ENCODE measurements at places on chromosomes 16 and 17. TPM values are rescaled to one million over a fixed set of nuclear protein-coding genes. Genes with fewer than 3 reads are reported as not detected.

The NOG gene
- 1.1 TPM for total RNA-seq

The FNDC8 gene
- not detected for total RNA-seq

The CDRT15 gene
- total RNA-seq = not detected

The UNC13D gene
- total RNA-seq = 13.1 TPM

The SPATA22 gene
- not detected for total RNA-seq

The ACSM5 gene
- 0.17 TPM for total RNA-seq

The GIT1 gene
- 66.9 TPM for total RNA-seq

The CCDC154 gene
- total RNA-seq = 1.2 TPM

The SPATA20 gene
- total RNA-seq = 26.3 TPM

The TGFB1I1 gene
- total RNA-seq = 4.6 TPM

The AGRP gene
- not detected for total RNA-seq
